ENCODE measurements at places on chromosomes 7 and 10.

GRCh38 chr7:77765481-77765880 is 32.8 kb downstream of the TMEM60 start:
- DNase-seq, result no peak

GRCh38 chr10:51718804-51719291 is 19.5 kb upstream of the CSTF2T start:
- DNase-seq, result no peak

DNA sequence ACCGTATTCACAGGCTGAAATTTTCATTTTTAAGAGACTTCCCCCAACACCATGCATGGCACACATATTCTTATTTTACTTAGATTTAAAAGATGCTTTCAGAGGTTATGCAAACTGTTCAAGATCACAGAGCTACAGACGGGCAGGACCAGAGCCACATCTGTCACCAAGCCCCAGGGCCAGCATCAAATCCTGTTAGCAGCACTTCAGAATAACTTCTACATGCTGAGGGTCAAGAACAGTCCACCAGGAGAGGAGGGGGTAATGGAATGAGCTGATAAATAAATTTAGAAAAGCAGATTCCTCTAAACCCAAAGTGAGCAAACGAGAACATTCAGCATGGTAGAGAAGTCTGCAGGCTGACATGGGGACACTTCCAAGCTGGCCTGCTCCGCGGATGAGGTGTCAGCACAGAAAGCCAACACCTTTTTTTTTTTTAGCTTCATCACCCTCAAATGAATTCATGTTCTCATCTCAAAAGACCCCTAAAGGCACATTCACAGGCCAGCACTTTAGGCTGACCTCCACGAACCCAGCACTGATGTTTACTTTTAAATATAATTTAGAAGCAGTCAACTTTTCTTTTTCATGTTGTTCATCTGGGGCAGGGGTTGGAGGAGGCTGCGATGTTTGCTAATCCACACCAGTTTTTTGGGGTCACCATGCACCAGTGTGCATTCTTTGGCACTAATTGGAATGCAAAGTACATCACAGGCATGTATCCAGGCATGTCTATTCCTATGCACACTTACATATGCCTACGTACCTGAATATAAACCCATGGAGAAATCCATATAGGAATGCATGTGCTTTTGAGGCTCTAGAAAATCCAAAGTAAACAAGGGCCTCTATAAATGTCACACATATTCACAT is 249.0 kb downstream of the TNS3 start:
- no peak for DNase-seq

- DNase-seq, result no peak
Observed at GRCh38 chr7:2180081-2180480, 52.7 kb downstream of the MAD1L1 start.

DNA sequence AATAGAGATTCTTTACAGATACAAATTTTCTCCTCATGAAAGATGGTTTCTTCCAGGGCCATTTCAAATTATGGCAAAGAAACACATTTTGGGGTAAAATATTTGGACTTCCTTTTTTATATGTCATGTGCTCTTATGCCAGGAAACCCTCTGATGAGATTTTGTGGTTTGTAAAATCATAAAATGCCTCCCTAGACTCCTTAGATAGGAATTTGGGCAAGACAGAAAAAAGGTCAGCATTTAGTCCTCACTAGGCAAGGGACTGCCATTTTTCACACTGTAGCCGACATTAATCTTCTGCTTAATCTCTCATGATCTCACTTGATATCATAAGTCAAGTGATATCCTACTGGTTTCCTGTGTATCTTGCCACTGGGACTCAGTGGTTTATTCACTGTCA is 286.4 kb downstream of the ARHGAP12 start:
- DNase-seq, result no peak

Data from DMS79 (cell line).